Kidney glomerular epithelial cell (primary cell): ENCODE measurements at places on chromosomes 16 and 17.

DNA sequence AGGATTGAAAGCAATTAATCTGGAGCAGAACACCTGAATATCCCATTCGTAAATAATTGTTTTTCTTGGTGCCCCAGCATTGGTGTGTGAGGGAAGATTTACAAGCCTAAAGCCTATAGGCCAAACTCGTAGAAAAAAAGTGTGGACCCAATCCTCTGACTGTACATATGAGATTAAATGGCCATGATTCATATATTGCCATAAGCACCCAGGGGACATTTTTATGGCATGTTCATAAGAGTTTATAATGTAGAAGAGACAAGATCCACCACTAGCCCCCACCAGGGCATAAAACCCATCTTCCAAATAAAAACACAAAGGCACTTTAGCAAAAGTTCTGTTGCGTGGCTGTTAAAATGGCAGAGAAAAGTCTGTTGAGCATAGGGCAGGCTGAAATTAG is 15.5 kb upstream of the SALL1 start:
- no peak for DNase-seq

DNA sequence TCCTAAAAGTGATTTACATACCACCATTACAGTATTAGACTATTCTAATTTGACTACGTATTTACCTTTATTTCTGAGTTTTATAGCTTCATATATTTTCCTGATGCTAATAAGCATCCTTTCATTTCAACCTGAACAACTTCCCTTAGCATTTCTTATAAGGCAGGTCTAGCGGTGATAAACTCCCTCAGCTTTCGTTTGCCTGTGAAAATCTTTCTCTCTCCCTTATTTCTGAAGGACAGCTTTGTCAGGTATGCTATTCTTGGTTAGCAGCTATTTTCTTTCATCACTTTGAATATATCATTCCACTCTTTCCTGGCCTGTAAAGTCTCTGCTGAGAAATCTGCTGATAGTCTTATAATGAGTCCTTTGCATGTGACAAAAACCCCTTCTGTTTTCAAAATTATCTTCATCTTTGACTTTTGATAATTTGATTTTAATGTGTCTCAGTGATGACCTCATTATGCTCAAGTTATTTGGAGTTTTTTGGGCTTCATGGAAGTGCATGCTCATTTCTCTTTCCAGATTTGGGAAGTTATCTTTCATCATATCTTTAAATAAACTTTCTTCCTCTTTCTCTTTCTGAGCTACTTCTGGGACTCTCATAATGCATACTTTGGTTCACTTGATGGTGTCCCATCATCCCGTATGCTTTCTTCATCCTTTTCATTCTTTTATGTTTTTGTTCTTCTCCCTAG is 285.4 kb upstream of the PMFBP1 start:
- no peak for DNase-seq

DNA sequence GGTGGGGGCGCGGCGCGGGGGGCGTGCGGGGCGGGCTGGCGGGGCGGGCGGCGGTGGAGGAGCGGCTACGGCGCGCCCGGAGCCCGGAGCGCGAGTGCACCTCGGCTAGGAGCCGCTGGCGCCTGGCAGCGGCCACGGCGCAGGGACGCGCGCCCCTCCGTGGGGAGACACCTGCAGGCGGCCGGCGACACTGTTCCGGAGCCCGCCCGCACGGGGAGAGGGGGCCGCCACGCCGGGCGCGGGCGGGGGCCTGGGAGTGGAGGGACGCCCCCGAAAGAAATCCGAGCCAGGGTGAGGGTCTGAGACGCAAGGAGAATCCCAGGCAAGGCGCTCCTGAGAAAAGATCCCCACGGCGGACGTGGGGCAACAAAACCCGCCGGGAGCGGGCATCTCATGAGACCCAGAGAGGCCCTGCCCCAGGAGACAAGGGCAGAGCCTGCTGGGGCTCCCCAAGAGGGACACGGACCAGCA is at the start of gene GSG1L:
Gene GSG1L (minus strand): TSS at position 124 of the 471 bp plus-strand sequence. CDS start 290 bp downstream, outside the sequence.
- no peak for DNase-seq

GRCh38 chr17:348692-349425 is 3.7 kb downstream of the RPH3AL start:
- DNase-seq, result no peak

DNA sequence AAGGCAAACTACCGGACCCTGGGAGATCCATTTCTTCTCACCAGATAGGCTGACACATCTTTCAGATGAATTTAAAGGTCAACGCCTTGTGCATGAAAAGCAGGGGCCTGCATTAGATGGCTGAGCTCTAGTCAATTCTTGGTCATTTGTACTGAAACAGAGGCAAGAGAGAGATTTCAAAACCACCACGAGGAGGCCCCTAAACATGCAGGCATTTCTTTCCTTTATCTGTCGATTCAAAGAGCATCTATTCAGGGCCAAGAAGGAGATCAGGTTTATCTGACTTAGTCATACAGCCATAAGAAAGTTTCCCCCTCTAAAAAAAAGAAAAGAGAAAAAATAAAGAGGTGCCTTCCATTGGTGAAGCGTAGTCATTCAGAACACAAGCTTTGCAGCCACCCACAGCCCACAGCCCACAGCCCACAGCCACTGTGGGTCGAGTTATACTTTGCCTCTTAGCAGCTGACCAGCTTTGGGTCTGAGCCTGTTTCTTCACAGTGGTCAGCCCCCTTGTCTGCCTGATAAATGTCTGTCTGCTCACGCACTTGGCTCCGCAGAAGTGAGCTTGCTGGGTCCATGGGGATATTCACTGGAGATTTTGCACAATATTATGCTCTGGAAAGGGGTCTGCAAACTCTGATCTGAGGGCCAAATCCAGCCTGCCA is 207.5 kb downstream of the CDH13 start:
- DNase-seq, result no peak
